Left ventricle myocardium inferior (tissue), 1 donor: ENCODE measurements at places on chromosomes 11 and 22. TPM values are rescaled to one million over a fixed set of nuclear protein-coding genes. Genes with fewer than 3 reads are reported as not detected.

DNA sequence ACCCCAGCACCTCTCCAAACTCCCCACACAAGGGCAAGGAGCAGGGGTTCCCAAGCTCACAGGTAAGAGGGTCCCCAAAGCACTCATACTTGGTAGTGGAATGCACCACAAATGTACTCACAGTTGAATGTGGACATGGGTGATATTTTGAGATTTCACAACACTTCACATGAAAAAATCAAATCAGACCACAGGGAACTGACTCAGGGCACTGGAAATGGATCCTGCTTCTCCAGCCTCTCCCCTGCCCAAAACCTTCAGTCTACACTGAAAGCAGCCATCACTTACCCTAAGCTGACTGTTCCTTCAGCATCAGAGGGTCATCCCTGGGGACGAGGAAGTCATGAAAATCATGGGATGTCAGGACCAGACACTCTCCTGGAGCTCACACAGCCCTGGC is 40.2 kb downstream of the SCGB1A1 start:
- no peak for DNase-seq

GRCh38 chr11:3836903-3837302 is 3.9 kb downstream of the RHOG start:
- peak; percentile 60 for DNase-seq

DNA sequence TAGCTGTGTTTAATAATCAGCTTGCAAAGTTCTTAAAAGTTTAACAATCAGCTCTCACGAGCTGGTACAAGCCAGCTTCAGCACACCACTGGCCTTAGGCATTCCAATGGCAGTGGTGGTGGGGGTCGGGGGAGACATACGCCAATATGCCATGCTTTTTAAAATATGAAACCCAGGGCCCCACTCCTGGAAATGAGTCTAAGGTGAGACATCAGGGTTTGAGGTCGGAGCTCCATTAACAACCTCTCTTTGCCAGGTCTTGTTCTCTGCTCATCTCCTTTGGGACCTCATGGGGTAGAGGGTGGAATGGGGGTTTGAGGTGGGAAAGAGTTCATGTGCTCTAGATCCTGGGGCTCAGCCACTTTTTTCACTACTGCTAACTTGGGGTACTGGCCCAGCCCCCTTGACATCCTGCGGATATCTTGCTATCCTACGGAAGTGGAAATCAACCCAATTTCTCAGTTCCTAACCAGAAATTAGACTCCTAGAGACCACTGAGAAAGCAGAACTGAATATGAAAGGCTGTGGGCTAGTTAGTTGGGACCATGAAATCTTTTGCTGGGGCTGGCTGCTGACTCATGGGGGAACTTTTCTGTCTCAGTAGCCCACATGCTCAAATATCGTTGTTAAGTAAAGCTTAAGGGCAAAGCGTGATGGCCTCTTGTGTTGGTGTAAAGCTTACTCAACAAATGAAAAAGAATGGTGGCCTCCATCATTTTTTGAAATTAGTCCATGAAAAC is 90.1 kb downstream of the PDHX start:
- no peak for DNase-seq

Gene SCGB1D2
- 1.6 TPM for total RNA-seq

Gene GALNT18
- 24.4 TPM for total RNA-seq

Gene PKDREJ
- 0.08 TPM for total RNA-seq

- DNase-seq: no peak
Observed at GRCh38 chr22:39422101-39422500, 22.5 kb downstream of the TAB1 start.

DNA sequence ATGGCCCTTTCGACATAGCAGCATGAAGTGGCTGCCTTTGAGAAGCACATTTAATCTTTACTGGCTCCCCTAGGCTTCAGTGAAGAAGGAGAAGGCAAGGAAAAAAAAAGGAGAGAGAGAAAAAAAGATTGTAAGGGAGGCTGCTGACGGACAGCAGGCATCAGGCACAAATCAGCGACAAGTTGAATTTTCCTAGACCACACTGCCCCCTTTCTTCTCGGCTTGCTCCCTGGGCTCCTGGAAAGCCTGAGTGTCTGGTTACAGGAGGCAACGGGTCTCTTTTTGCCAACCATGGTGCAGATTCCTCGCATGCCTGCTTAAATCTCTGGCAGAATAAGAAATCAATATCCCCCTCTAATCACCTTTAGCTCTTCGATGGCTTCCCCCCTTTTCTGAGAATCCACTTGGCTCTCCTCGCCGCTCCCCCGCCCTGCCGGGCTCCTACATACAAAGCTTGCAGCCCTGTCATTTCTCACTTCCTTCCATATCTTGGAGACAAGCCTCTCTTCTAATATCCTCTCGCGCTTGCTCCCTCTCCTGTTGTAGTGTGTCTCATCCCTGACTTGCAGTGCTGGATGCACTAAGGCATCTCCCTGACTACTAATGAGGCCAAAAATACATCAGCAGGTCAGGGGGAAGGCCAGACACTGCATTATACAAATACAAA is 14.3 kb downstream of the BLID start:
- DNase-seq: peak; percentile 50

DNA sequence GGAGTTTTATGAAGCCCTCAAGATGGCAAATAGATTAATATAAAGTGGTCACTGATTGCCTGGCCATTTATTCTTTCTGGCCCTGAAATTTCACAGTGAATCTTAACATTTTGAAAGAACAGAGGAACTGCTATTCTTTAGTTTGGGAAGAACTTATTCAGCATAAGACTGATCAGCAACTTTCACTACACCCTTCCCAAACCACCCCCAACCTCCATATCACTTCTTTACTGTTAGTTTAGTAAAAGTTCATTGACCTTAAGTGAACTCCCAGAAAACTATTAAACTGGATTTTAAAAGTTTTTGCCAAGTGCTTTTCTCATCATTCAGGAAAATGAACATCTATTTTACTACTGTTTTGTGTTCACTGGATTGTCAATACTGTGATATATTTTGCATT is 77.4 kb downstream of the NARS2 start:
- DNase-seq: no peak

DNA sequence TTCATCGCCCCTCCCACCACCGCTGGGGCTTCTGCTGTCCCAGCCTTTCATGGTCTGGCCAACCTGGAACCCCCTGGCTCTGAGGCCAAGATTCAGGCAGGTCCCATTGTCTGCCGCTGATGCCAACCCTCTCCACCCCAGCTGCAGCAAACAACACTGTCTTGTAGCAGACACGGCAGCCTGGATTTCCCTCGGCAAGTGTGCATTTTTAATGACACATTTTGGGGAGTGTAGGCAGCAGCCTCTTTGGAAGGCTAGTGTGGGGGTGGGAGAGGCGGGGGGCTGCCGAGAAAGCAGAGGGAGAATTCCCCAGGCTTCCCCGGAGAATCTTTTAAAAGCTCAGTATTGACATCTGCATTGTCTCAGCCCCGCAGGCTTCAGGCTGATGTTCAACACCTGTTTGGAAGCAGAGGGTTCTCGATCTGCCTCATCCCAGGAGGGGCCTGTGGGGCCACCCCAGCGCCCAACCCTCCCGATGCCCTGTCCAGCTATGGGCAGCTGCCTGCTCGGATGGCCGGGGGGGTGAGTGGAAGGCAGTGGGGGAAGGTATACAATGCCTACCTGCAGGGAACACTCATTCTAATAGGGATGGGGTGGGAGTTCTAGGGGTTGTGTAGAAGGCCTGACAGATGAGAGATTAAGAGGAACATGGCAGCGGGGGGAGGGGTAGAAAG is 41.5 kb downstream of the NECTIN1 start:
- DNase-seq: no peak

- no peak for DNase-seq
Observed at GRCh38 chr22:36471341-36471821, 10.1 kb downstream of the TXN2 start.

Gene ROBO4
- total RNA-seq: 20.7 TPM

DNA sequence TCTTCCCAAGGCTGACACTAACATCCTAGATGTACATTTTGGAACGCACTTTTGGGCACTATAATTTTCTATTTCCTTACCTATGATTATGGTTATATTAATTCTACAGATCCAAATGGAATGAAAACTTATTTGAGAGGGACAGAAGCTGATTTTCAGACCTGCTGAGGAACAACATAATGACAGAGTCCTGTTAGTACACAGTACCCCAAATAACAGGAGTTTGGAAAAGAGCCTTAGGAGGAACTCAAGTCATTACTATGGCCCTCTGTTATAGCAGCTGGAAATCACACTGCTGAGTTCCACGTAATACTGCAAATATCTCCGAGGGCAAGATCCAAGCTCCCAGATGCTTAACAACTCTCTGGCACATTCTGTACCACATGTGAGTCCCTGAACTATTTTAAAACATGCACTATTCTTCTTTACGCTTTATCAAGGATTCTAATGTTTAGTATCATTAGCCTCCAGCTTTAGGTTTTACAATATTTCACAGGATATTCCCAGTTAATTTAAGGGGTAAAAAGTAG is 1027.7 kb upstream of the CCDC90B start:
- no peak for DNase-seq

Gene PHOX2A
- total RNA-seq: not detected

DNA sequence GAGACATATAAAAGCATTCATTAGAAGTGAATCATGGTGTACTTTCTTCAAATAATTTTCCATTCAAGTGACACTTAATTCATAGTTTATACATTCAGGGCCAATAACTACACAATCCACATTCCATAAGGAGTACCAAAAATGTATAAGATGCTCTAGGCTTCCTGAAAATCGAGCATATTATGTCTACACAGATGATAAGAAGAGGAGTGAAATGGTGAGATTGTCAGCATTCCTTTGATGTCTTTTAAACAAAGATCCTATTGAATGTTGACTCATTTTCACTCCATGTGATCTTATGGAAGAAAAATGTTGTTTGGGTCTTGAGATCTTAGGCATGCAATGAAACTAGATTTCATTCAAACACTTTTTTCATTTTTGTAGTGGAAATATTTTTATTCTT is 843.2 kb downstream of the KCNA4 start:
- no peak for DNase-seq

- no peak for DNase-seq
Observed at GRCh38 chr22:44335903-44336803, 23.4 kb upstream of the SHISAL1 start.

GRCh38 chr11:65917077-65917433 is 1.8 kb downstream of the C11orf68 start:
- no peak for DNase-seq

Gene ART1
- total RNA-seq: 0.58 TPM

Gene CCDC81
- total RNA-seq: 0.71 TPM

DNA sequence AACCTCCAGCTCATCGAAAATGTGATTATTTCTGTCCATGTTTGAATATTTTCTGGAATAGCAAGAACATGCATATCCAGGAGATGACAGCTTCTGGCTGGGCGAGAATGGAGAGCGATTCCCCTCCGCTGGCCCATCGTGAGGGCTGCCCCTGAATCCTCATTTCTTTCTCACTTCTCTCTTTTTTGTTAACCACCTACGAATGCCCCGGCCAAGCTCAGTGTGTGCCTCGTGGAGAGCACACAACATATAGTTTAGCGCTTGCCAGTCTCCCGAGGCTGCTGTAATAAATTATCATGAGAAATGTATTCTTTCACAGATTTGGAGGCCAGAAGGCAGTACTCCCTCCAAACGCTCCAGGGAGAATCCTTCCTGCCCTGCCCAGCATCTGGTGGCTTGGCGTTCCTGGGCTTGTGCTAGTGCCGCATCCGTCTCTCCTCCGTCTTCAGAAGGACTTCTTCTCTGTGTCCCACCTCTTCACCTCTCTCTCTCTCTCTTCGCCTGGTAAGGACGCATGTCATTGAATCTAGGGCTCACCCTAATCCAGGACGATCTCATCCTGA is 1306.0 kb downstream of the TBC1D22A start:
- DNase-seq: no peak

DNA sequence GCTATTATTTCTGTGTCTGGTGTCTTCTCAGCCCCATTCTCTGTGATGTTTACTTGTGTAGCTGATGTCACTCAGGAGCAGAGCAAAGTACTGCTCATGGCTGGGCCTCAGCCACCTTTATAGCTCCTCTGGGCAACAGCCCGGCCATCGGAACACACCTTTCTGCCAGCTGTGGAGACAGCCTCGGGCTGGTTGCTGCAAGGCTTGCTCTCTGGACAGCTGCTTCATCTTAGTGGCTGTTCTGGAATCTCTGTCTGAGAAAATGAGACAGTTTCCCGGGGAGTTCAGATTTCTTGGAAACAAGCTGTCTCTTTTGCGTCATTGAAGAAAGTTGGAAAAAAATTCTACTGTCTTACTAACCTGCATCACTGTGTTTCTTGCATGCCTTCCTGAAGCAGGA is 20.0 kb downstream of the THY1 start:
- DNase-seq: no peak

Gene PKNOX2
- 6.2 TPM for total RNA-seq

Gene BCO2
- total RNA-seq: 169 TPM

GRCh38 chr11:132962041-132962440 is 570.3 kb downstream of the OPCML start:
- no peak for DNase-seq

Gene SEZ6L
- total RNA-seq: 0.16 TPM

- peak; percentile 75 for DNase-seq
Observed at GRCh38 chr11:17405232-17406005, 17.0 kb upstream of the KCNJ11 start.
